CD4-positive, alpha-beta T cell (primary cell): ENCODE measurements at places on chromosomes 6 and 20.

GRCh38 chr6:111157412-111157811 lies 70.1 kb downstream of the SLC16A10 start:
- no peak for DNase-seq

DNA sequence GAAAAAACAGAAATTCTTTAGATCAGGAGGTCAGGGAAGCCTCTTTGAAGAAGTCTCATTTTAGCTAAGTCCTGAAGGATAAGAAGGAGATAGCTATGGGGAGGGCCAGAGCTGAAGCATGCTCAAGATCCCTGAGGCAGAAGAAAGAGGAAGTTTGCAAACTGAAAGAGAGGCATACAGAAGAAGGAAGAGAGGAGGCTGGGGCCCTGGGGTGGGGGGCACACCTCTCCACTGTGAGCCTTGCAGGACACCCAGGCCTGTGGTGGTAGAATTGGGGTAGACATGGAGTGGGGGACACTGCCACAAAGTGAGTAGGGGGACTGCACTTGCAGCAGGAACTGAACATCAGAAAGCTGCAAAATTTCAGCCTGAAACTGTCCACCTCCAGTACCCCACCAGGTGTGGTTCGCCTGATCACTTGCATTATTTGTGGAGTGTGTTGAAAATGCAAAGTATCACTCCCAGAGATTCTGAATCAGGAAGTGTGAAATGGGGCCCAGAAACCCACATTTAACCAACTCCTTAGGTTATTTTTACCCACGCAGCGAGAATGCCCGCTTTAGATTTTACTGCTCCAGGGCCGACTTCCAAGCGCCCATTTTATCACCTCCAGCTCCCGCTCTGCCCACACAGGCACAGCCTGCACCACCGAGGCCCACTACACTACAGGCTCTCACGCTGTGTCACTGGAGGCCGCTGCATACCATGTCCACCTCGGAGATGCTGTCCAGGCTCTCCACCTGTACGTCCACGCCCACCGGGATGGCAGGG lies 44.0 kb downstream of the GABRR2 start:
- DNase-seq: no peak

- no peak for DNase-seq
Measured at GRCh38 chr20:57097245-57097915, 169.1 kb downstream of the BMP7 start.

DNA sequence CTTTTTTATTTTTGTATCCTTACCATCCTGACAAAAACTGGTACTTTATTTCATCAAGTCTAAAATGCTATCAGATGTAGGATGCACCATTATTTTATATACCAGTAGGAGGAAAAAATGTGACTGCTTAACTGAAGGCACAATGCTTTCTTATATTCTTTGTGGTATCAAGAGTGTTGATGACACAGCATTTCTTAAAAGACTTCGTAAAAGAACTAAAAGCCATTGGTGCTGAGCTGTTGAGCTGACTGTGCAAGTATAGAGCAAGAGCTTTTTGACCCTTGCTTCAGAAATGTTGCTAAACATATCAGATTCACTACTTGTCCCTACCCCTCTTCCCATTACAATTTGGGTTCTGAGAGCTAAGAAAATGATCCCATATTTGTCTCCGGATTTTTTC lies 17.5 kb downstream of the SF3B5 start:
- DNase-seq: no peak

DNA sequence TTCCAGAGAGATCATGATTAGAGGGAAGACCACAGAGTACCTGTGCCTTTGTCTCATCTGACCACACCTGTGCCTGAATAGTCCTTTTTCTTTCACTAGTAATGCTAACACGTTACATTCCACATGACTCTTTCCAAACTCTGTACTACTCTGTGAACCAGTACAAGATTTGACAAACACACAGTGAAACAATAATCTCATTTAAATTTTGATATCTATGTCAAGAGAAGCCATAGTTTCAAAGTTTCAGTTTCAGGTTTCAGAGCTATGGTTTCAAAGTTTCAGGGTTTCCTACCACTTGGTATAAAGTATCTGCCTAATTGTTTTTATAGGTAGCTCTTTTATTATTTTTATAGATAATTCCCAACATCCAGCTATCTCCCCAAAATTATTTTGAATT lies 62.0 kb upstream of the PHACTR2 start:
- DNase-seq: no peak

GRCh38 chr20:39619271-39619785 lies 657.2 kb downstream of the DHX35 start:
- DNase-seq: no peak

GRCh38 chr20:58492795-58493524 lies 22.2 kb downstream of the APCDD1L start:
- no peak for DNase-seq

- DNase-seq: no peak
Measured at GRCh38 chr6:5656226-5656625, 350.5 kb downstream of the NRN1 start.

DNA sequence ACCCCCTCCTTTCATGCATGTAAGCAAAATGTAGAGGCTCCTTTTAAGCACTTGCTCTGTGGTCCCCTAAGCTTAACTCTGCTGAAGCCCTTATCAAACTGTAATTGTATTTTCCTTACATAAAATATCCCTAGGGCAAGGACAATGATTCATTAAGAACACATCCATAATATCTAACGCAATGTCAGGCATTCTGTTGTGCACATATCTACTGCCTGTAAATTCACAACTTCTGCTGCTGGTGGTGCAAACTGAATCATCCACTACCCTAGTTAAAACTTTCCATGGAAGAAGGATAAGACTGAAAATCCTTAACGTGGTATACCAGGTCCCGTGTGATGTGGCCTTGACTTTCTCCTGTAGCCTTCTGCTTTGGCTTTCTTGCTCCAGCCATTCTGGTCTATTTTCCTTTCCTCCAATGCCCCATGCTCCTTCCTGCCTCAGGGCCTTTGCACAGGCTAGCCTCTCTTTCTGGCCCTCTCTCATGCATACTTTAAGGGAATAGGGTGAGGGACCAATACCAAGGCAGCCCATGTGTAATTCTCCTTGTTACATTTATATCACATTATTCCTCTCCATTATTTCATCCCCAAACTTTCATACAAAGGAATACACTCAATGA lies 113.6 kb upstream of the ZFP64 start:
- DNase-seq: no peak

DNA sequence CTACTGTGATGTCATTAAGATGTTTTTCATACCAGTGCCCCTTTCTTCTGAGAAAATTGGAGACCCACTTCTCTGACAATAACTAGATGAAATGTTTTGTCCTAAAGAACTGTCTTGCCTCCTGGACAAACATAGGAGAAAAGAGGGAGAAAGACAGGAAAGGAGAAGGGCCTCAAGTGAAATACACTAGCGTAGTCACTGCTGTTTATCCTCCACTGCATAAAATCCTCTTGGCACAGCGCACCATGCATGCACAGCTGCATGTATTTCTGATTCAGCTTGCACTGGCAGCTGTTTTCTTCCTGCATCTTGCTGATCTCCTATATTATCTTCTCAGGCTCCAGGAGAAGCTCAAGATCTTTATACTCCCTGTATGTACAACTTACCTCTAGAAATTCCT lies 158.0 kb upstream of the BMP5 start:
- DNase-seq: no peak

DNA sequence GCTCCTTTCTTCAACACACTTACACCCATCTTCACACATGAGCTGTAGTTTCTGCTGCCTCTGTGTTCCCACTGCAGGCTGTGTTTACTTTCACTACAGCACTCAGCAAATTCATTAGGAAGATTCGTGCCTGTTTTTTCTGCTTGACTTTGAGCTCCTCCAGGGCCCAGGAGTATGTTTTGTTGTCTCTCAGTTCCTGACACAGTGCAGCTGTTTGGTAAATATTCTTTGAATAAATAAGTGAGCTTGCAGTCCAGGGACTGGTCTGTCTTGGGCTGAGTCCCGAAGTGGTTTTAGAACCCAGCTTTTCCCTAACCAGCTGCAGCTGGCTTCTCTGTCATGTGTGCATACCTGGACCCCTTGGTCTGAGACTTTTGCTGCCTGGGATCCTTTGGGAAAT lies 46.6 kb upstream of the CCN6 start:
- no peak for DNase-seq

DNA sequence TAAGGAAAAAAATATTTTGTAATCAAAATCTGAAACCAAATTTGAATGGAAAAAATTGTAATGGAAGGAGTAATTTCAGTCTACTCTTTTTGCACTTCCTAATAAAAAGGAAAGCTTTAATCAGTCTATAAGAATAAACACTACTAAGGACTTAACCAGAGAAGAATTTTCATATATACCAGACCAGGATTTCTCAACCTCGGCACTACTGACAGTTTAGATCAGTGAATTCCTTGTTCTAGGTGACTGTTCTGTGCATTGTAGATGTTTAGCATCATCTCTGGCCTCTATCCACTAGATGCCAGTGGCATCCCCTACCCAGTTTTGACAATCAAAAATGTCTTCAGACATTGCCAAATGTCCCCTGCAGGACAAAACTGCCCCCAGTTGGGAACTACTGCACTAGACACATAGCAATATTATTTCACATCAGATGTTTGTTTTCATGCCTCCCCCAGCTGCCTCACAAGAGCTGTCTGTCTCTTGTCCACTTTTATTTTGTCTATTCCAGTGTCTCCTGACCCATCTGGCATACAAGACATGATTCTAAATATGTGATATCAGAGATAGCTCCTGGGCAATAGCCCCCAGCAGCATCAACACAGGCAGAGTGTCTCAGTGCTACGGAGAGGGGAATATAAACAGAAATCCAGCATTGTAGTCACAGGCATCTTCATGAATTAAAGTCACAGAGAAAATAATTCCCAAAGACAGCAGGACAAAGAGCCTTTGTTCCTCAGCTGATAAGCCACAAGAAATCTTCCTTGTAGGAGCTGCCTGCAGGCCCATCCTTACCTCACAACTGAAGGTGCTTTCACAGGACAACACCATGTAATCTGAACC lies 27.0 kb downstream of the DNAAF9 start:
- no peak for DNase-seq

GRCh38 chr6:100630536-100630935 lies 165.8 kb upstream of the SIM1 start:
- no peak for DNase-seq

DNA sequence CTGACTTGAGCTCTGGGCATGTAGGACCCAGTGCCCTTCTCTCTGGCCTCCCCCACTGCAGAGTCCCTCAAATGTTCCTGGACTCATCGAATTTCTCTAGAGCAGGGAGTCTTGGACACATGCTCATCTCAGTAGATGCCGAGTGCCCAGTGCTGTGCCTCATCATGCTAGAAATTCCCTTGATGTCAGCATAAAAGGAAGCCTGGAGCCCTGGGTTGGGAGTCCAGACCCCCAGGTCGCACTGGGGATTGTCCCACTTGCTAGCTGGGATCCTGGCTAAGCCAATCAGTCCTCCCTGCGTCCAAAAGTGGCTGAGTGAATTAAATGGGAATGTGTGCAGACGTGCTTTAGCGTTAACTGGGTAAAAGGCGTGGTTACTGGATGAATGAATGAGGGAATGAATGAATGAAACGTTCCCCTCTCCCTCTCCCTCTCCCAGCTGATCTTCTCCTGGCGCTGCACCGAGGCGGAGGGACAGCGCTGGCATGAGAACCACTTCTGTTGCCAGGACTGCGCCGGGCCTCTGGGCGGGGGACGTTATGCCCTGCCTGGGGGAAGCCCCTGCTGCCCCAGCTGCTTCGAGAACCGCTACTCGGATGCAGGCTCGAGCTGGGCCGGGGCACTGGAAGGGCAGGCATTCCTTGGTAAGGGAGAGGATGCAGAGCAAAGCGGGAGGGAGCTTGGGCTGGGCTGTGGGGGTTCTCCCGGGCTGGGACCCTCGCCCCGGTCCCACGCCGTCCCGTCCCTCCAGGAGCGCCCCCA lies 1.6 kb upstream of the TOMM6 start:
- no peak for DNase-seq

DNA sequence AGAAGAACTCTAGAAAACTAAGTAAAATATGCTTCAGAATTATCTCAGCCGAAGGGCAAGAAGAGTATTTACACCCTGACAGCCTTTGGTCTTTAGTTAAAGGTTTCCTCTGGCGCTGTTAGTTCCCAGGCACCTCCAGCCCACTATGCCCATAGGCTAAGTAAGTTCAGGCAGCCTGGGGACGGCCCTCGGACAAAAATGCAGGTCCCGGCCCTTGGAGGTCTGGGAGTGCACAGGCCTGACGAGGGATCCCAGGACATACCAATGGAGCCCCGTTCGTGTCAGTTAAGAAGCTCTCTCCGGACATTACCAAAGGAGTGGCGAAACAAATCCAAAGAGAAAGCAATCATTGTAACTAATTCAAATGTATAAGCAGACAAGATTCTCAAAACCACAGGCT lies 311.8 kb downstream of the CD83 start:
- DNase-seq: no peak

GRCh38 chr6:45078432-45078831 lies 249.7 kb upstream of the RUNX2 start:
- DNase-seq: no peak

DNA sequence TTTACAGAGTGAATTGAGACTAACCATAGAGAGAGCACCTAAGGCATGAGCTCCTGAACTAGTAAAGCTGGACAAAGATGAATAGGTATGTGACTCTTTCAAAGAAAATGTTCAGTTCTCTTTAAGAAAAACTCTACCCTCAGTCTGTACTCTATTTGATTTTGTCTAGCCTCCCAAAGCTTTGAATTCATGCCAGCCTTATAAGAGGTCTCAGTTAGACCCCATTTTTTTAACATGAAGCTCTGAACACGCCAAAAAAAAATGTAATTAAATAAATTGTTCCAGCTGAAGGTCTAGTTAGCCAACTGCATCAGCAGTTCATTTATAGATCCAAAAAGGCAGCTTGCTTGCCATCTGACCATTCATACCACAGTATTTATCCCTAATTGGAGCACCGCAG lies 71.6 kb downstream of the COL9A1 start:
- DNase-seq: no peak

DNA sequence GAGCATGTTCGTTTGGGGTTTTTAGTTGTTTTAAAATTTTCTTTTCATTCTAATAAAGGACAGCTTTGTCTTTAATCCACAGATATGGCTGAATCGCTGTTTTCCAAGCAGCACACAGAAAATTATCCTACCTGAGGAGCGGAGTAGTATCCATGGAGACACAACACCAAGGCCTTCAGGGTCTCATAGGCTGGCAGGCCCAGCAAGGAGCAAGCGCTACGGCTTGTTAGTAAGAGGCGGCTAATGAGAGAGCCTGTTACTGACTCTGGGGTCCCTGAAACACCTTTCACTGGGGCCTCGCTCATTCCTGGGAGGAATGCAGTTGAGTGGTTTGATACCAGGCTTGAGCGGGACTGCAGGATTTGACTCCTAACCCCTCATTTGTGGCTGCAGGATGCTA lies 303.8 kb upstream of the CDH4 start:
- no peak for DNase-seq
